Stomach (tissue), 19 donors: ENCODE measurements at places on chromosomes 13 and 19. TPM values are rescaled to one million over a fixed set of nuclear protein-coding genes. Genes with fewer than 3 reads are reported as not detected.

DNA sequence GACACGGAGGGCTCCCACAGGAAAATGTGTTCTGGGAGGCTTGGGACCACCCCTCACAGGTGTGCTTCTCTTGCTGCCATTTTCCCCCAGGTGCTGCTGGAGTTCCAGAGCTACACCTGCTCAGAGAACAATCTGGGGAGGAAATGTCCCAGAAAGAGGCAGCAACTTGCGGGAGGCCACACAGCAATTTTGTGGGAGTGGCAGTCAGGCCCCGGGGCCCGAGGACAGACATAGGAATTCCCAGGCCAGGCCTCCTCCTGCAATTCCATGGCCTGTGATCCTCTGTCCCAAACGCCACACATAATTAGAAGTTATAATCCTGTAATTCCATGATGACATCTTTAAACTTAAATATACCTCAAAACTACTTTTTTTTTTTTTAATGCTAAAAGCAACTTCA lies 1.8 kb downstream of the RHPN2 start:
- DNase-seq, result no peak

GRCh38 chr13:75910591-75910990 lies 274.5 kb downstream of the LMO7 start:
- DNase-seq, result no peak

GRCh38 chr13:88602786-88603777 lies 931.9 kb downstream of the SLITRK5 start:
- DNase-seq, result no peak

- DNase-seq, result no peak
Measured at GRCh38 chr19:16023146-16023915, 53.0 kb upstream of the TPM4 start.

DNA sequence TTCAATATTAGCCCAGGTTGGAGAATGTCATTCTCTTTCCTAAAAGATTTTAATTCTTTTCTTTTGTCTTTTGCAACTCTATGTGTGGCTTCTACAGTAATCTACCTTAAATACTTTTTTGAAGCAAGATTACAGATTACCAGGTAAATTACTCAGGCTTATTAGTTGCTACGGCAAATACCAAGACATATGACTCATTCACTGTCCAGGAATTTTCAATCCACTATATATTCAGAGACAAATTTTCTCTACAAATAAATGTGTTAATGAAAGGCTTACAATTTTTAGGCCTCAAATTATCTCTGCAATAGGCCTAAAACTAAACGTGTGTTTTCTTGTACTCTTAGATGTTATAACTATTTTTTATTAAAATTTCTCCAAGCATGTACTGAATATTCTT lies 631.3 kb downstream of the DIAPH3 start:
- DNase-seq, result no peak

- DNase-seq, result peak; percentile 38
Measured at GRCh38 chr13:76879203-76879882, 6.9 kb downstream of the KCTD12 start.

GRCh38 chr13:73901324-73902068 lies 232.7 kb downstream of the KLF12 start:
- no peak for DNase-seq

DNA sequence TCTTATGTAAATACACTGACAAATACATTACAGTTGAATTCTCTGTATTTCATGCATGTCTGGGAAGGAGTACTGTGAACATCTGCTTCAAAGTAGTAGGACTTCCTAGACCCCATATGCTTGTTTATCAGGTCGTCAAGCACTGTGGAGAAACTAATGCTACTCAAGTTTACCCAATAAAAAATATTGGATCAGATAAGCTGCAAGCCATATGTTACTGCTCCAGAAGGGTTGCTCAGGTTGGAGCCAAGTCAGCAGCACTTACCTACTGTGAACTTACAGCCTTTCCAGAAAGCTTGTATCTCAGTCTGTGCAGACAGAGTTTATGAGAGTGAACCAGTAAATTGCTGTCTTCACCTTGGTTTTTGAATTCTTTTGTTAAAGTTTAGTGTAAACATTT lies 36.2 kb downstream of the SLAIN1 start:
- no peak for DNase-seq

DNA sequence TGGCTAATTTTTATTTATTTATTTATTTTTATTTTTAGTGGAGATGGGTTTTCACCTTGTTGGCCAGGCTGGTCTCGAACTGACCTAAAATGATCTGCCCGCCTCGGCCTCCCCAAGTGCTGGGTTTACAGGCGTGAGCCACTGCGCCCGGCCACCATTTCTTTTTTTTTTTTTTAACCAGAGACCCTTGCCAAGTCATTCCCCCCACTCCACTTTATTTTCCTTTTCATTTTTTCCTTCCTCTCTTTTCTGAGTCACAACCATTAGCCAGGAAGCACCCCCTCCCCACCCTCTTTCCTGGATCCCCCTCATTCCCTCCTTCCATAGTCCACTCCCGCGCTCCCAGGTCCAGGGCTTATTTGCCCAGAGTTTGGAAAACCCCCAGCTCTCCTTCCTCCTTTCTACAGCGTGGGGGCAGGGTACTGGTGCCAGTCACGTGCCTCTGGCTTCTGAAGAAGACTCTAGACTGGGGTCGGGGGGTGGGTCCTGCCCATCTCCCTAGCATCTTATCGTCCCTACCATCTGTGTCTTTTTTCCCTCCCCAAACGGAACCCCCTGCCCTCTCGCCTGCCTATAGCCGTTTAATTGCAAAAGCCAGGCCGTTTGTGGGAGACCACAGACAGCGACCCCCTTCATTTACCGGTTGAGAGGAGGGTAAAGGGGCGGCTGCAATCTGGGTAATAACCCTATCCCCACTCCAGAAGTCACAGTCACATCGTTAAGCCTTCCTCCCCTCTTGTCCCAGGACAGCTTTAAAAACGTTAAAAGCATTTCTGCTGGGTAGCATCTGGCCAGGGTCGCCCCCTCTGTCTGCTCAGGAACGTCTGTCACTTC lies 1.1 kb upstream of the CALR start:
- no peak for DNase-seq

- peak; percentile 84 for DNase-seq
Measured at GRCh38 chr13:31045286-31046081, 113.0 kb downstream of the TEX26 start.

- DNase-seq, result no peak
Measured at GRCh38 chr13:94182185-94182761, 297.2 kb downstream of the DCT start.

- DNase-seq, result peak; percentile 23
Measured at GRCh38 chr19:1524287-1524971, 552 bp downstream of the PLK5 start.

- DNase-seq, result no peak
Measured at GRCh38 chr13:46795321-46795720, 1.6 kb downstream of the ESD start.

- peak; percentile 63 for DNase-seq
Measured at GRCh38 chr13:106566641-106567473, 1.1 kb downstream of the ARGLU1 start.

DNA sequence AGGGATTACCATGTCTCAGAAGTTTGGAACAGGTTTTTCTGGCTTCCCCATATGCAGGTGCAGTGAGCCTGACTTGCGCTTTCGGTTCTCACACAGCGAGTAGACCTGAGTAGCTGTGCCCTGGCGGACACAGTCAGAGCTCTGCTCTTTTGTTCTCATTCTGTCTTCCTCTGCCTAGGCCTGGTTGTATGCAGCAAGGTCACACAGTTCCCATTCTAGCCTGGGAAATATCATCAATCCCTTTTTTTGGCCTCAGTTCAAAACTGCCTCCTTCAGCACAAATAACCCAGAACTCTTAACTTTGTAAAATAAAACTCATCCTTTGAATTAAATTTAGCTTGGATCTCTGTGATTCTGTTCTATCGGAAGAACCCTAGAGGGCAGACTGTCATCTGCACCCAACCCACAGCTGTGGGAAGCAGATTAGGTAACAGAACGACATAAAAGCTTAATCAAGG lies 10.2 kb downstream of the OXGR1 start:
- DNase-seq, result peak; percentile 94

- no peak for DNase-seq
Measured at GRCh38 chr19:36488846-36489117, 579 bp downstream of the ZNF566 start.

DNA sequence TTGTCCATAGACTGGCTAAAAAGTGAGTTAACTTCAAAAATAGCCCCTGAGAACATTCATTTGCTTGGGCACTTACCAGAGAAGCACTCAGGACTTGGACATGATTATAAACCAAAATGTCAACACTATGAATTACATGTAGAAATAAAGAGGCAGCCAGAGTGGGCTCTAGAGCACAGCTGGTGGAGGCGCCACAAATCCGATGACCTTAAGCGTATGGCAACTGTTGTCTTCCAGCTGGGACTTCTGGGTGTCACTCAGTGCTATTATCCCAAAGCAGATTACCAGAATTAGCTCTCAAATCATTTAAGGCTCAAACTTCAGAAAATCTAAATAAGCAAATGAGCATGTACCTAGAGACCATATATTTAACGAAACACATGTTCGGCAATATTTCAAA lies 1255.5 kb upstream of the SLC10A2 start:
- no peak for DNase-seq

GRCh38 chr13:101996954-101997353 lies 404.9 kb downstream of the FGF14 start:
- no peak for DNase-seq

DNA sequence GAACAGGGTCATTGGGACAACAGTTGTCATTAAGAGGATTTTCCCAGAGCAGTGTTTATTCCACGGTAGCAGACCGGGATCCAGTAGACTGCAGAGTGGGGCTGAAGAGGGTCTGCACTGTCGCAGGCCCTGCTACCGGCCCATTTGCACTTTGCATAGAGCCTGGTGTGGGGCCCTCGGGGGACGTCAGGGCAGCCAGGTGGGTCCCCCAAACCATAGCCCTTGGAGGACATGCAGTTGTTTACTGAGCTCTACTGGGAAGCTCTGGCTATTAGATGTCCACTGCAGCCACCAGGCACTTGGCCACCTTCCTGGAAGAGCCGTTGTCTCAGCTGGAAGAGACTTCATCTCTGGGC lies 45.8 kb downstream of the SLC7A9 start:
- no peak for DNase-seq

DNA sequence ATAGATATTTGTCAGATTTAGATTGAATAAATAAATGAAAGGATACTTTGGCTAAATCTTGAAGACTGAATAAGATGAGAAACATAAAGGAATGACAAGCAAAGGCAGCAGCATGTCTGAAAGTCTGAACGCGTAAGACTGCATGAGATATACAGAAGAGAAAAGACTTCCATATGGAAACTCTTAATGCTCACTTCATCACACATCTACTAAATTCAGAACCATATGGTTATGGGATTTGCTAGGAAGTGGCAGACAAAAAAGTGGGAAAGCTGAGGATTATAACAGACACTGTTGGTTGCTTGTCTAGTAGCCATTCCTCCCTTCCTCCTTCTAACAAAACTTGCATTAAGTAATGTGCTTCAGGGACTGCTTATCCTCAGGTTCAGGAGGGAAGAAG lies 446.7 kb downstream of the KCTD12 start:
- no peak for DNase-seq

SAFB gene
- 39.0 TPM for polyA plus RNA-seq

ZNF229 gene
- polyA plus RNA-seq, result 0.44 TPM

HSPB6 gene
- polyA plus RNA-seq, result 45.0 TPM

LIM2 gene
- not detected for polyA plus RNA-seq

SIGLEC12 gene
- not detected for polyA plus RNA-seq

TMTC4 gene
- 8.2 TPM for polyA plus RNA-seq

ZNF358 gene
- 72.4 TPM for polyA plus RNA-seq

CYP2A7 gene
- polyA plus RNA-seq, result not detected

ERICH6B gene
- polyA plus RNA-seq, result not detected

SOX1 gene
- polyA plus RNA-seq, result not detected

CRLF1 gene
- 15.9 TPM for polyA plus RNA-seq
